Ovary (tissue), 10 donors: ENCODE measurements at places on chromosomes 5 and 9. TPM values are rescaled to one million over a fixed set of nuclear protein-coding genes. Genes with fewer than 3 reads are reported as not detected.
A peak's percentile ranks its signal among the peaks of the same experiment; 100 is the strongest.

The RMND5B gene
- 43.2 TPM for total RNA-seq

The CCDC187 gene
- total RNA-seq, result not detected

The SERF1A gene
- total RNA-seq, result 3.0 TPM

The OR1K1 gene
- not detected for total RNA-seq

DNA sequence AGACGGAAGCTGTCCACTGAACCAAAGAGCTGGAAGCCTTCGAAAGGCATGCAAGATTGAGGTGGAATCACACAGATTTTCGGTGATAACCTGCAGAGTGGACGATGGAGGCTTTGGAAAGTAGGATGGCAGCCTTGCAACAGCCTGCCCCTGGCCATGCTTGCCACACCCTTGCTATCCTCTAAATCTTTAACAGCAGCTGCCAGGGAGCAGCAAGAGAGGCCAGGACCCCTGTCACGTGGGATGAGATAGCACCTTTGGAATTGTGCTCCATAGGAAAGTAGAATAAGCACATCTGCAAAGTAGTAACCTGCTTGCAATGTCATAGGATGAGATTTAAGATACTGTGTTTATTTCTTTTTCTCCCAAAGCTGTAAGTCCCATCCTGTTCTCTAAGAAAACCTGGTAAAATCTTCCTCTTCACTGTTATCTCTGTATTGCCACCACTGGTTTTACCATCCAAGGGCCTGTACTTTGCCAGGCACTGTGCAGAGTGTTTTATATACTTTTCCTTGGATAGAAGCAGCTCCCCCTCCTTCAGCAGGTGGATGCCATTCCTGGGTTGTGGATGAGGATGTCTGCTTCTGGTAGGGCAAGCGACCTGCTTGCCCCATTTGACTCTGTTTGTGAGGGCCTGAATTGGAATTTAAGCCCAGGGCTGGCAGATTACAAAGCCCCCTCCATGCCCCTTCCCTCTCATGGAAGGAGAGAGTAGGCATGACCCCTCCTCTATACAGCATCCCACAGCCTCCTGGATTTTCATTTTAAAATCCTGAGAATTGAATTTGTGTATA is 10.1 kb downstream of the TRIO start:
- no peaks in the 10 kb centered on the region for H3K27me3 ChIP-seq
- DNase-seq, result no peak
- H3K27ac ChIP-seq, result no peak overlapping the region
- no peaks in the 10 kb centered on the region for H3K36me3 ChIP-seq
- no peak overlapping the region for H3K4me3 ChIP-seq
- H3K4me1 ChIP-seq, result peaks cover 22% of the 10 kb centered on the region

- H3K27me3 ChIP-seq, result no peaks in the 10 kb centered on the region
- DNase-seq, result no peak
Measured at GRCh38 chr5:40356248-40356647, 323.5 kb upstream of the PTGER4 start.

DNA sequence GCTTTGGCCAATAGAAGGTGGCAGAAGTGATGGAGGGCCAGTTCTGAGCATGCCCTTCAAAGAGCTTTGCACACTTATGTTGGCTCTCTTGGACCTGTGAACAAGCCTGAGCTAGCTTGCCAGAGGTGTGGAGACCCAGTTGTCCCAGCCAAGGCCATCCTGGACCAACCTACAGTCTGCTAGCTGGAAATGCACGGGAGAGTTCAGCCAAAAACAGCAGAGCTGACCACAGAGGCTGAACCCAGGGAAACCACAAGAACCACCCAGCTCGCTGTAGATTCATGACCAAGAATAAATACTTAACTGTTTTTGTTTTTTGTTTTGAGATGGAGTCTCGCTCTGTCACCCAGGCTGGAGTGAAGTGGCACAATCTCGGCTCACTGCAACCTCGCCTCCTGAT is 65.4 kb upstream of the HAND1 start:
- no peaks in the 10 kb centered on the region for H3K27me3 ChIP-seq
- no peak for DNase-seq
- H3K4me1 ChIP-seq, result no peaks in the 10 kb centered on the region
- no peak overlapping the region for H3K27ac ChIP-seq
- H3K36me3 ChIP-seq, result no peaks in the 10 kb centered on the region
- H3K4me3 ChIP-seq, result no peak overlapping the region

DNA sequence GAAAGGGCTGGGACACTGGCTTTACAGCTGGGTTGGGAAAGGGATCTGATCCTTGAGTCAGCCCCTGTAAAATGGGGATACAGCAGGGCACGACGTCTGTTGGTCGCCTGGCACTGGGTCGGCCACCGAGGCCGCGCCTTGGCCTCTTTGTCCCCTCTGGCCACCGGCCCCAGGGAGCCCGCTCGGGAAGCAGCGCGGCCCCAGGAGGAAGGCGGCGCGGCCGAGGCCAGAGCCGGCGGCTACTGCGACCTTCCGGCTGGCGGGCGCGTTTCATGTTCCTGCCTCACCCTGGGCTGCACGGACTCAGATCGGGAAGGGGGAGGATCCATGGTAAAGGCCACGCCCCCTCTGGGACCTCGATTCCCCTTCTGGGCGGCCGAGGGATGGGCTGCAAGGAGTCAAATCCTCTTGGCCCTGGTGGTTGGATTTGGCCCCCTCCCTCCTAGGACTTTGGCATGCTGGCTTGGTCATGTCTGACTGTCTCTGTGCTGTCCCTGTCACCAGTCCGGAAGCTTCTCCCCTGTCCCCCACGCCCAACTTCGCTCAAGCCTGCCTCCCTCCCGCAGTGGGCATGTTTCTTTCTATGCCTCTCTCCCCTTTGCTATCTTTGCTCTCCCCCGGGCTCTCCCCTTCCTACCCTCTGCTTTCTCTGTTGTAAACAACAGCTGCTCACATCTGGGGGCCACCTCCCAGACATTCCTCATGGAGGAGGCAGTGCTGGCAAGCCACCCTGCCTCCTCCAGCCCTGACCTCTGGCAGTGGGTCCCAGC is 25.8 kb downstream of the FPGS start:
- H3K4me3 ChIP-seq, result peak overlapping the region; percentile 32
- H3K36me3 ChIP-seq, result no peaks in the 10 kb centered on the region
- DNase-seq, result peak; percentile 96
- peaks cover 38% of the 10 kb centered on the region for H3K4me1 ChIP-seq

DNA sequence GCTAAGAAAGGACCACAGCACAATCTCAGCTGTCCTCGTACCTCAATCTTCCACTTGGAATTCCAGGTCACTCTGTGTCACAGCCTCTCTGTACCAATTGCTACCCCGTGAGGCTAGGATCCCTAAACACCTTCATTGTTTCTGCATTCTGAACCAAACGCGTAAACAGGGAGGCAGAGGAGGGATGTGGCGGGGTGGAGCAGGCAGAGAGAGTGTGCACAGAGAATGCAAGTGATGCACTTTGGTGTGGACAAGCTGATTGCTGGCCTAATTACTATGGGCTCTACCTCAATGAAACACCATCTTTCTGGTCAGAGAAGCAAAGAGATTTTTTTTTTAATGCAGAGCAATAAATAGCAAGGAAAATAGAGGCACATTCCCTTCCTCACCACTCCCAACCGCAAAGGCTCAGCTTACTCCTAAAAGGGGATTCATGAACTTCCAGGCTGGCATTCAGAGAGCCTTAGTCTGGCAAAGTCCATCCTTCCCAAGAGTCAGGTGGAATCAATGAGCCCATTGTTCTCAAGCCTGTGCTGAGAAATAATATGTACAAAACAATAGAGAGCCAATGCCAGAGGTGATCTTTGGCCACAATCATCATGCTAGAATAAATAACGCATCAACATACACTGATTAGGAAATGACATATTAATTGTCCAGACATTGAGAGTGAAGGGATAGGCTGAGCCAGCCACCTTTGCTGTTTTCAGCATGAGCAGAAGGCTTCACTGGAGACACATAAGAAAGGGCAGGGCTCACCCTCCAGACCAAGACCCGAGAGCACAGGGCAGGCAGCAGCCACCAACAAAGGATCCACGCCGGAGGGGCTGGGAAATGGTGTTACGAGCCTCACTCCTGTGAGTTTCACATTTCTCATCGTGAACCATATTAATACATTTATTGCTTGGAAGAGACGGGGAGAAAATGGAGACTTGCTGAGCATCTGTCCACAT is 278.8 kb downstream of the ENC1 start:
- H3K36me3 ChIP-seq, result no peaks in the 10 kb centered on the region
- no peaks in the 10 kb centered on the region for H3K27me3 ChIP-seq
- H3K27ac ChIP-seq, result no peak overlapping the region
- peaks cover 8% of the 10 kb centered on the region for H3K4me1 ChIP-seq
- no peak for DNase-seq

- no peaks in the 10 kb centered on the region for H3K36me3 ChIP-seq
- DNase-seq, result no peak
- peak overlapping the region; percentile 63 for H3K27ac ChIP-seq
- H3K4me3 ChIP-seq, result no peak overlapping the region
- no peaks in the 10 kb centered on the region for H3K27me3 ChIP-seq
Measured at GRCh38 chr9:116471944-116472506, 215.1 kb upstream of the TRIM32 start.

DNA sequence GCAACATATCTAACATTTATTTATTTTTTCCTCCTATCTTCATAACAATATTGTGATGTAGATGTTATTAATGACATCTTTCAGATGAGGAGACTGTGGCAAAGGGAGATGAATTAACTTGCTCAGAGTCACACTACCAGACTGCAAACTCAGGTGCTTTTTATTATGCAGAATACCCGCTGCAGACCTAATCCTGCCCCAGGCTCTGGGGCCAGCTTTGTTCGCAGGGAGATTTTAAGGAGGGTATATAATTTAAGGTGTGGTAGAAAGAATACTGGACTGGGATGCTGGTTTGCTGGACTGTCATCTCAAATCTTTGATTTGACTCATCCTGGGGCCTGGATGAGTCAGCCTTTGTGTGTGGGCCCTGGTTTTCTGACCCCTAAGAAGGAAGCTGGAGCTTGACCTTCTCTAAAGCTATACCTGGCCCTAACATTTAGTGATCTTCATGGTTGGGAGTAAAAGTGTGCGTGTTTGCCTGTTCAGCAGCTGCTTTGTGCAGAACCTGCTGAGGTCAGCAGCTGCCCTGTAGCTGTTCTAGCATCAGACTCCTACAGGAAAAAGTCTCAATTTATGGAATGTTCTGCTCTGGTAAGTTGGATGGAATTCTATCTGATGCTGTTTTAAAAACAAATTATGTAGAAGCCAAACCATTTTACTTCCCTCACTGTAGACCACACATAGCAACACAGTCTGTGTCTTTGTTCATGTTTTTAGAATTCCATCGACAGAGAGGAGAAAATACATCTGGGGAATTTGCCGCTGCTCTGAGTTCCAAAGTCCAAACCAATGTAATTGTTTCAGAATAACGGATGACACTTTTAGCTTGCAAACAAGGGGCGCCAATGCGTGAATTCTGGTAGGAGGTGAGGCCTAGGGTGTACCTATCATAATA is 4.5 kb downstream of the SLC36A1 start:
- H3K27ac ChIP-seq, result no peak overlapping the region
- H3K4me3 ChIP-seq, result no peak overlapping the region
- H3K27me3 ChIP-seq, result no peaks in the 10 kb centered on the region
- H3K36me3 ChIP-seq, result no peaks in the 10 kb centered on the region
- DNase-seq, result no peak

- H3K36me3 ChIP-seq, result no peaks in the 10 kb centered on the region
- no peaks in the 10 kb centered on the region for H3K4me1 ChIP-seq
- DNase-seq, result no peak
- H3K27me3 ChIP-seq, result no peaks in the 10 kb centered on the region
Measured at GRCh38 chr5:159458217-159458711, 128.0 kb upstream of the IL12B start.

DNA sequence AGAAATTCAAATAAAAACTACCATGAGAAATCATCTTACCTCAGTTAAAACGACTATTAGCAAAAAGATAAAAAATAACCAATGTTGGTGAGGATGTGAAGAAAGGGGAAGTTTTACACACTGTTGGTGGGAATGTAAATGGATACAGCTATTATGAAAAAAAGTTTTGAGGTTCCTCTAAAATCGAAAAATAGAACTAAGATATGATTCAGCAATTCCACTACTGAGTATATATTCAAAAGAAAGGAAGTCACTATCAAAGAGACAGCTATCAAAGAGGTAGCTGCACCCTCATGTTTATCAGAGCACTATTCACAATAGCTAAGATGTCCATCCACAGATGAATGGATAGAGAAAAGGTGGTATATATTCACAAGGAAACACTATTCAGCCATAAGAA is 1888.4 kb downstream of the MAT2B start:
- H3K27ac ChIP-seq, result no peak overlapping the region
- H3K36me3 ChIP-seq, result no peaks in the 10 kb centered on the region
- H3K4me3 ChIP-seq, result no peak overlapping the region
- no peaks in the 10 kb centered on the region for H3K27me3 ChIP-seq
- no peaks in the 10 kb centered on the region for H3K4me1 ChIP-seq

GRCh38 chr9:16357828-16358227 is 512.6 kb downstream of the BNC2 start:
- no peaks in the 10 kb centered on the region for H3K36me3 ChIP-seq
- H3K4me3 ChIP-seq, result no peak overlapping the region
- no peaks in the 10 kb centered on the region for H3K27me3 ChIP-seq
